ENCODE measurements at places on chromosomes 3 and 15.

GRCh38 chr15:55613727-55614126 lies 25.6 kb upstream of the PYGO1 start:
- no peak for DNase-seq

- no peak for DNase-seq
These were observed 1.1 kb downstream of the TMED3 start for GRCh38 chr15:79311901-79312553.

GRCh38 chr3:134607054-134608022 lies 43.5 kb downstream of the KY start:
- no peak for DNase-seq

- DNase-seq = no peak
These were observed 265.0 kb downstream of the EPHA3 start for GRCh38 chr3:89372456-89372855.

DNA sequence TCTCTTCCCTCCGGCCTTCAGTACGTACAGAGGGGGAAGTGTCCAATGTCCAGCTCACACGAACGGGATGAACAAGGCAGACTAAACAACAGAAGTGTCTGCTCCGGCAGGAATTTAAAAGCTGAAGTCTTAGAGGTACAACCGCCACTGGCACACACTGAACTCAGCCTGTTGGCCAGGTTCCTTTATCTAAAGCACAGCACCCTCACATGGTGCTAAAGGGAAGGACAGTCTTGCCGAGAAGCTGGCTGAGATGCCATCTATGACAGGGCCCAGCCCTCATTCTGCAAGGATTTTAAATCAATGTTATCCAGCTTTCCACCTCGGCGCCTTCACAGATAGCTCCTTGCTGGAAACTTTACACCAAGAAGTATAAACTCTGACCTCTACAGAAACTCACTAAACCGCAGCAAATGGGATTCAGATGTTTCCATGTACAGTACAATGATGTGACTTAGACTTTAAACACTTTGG lies 2.8 kb downstream of the ADAMTS17 start:
- peak; percentile 67 for DNase-seq

DNA sequence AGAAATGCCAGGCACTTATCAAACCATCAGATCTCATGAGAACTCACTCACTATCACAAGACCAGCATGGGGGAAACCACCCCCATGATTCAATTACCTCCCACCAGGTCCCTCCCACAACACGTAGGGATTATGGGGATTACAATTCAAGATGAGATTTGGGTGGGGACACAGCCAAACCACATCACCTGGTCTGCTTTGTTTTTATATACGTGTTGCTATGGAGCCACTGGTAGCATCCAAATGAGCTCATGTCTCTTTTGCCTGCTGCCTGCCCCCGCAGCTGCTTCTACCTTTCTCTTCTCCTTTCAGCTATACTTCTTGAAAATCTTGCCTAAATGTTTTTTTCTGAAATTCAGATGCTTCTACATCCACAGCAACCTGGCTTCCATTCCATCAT lies 26.8 kb upstream of the PCOLCE2 start:
- no peak for DNase-seq

DNA sequence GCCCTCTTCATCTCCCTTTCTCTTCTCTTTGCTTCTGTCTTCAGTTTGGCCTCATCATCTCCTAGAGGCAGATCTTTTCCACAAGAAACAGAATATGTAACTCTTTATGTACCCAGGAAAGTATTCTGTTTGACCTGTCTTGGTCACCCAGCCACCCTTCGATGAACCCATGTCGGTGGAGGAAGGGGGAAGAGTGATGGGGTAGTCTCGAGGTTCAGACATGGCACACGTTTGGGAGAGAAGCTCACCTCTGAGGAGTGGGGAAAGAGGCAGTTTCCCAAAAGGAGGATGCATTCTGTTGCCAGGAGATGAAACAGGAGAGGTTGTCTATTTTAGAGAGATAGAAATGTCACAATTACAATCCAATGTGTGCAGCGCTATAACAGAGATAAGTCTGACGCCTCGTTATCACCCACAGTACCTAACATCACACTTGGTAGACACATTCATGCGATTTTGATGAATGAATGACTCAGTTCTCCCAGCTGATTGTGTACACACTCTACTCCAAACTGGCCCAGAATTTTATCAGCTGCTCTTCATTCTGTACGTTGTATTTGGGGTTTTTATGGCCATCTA lies 722 bp upstream of the CCDC50 start:
- peak; percentile 31 for DNase-seq

DNA sequence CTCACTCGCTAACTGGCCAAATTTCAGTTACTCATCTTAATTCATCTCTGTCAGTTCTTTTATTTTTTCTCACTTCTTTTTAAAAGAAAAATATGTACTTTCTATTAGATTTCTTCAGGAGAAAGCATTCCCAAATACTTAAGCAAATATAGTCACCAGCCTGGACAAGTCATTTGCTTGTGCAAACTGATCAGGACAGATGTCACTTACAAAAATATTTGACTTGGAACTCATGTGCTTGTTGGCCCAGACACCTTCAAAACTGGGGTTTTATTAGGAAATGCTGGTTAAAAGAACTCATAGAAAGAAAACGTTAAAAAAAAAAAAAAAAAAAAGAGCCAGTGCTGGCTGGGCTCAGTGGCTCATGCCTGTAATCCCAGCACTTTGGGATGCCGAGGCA lies 31.3 kb upstream of the FOXP1 start:
- no peak for DNase-seq

Measured in CD4-positive, alpha-beta T cell treated with Interleukin-15 for 4 hours (primary cell).